ENCODE measurements at places on chromosomes 7 and 10. TPM values are rescaled to one million over a fixed set of nuclear protein-coding genes. Genes with fewer than 3 reads are reported as not detected.

GRCh38 chr7:18357691-18358090, 137.9 kb upstream of the HDAC9 start:
- no peak for DNase-seq

DNA sequence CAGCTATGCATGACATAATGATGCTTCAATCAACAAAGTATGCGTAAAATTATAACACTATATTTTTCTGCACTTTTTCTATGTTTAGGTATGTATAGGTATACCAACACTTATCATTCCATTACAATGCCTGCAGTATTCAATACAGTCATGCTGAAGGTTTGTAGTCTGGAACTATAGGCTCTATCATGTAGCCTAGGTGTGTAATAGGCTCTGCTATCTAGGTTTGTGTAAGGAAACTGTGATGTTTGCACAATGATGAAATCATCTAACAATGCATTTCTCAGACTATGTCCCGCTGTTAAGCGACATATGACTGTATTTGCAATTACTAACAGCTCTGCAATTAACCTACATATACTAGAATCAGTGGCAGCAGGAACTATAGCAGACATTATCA, 1447.5 kb downstream of the GATA3 start:
- no peak for DNase-seq

GRCh38 chr7:101138213-101138870, 11.4 kb downstream of the SERPINE1 start:
- DNase-seq, result peak; percentile 91

GRCh38 chr7:112080978-112081377, 125.2 kb downstream of the DOCK4 start:
- no peak for DNase-seq

- no peak for DNase-seq
These were observed 61.3 kb downstream of the CD36 start for GRCh38 chr7:80699721-80700256.

- DNase-seq, result no peak
These were observed 3.9 kb downstream of the TECTB start for GRCh38 chr10:112286837-112287818.

DNA sequence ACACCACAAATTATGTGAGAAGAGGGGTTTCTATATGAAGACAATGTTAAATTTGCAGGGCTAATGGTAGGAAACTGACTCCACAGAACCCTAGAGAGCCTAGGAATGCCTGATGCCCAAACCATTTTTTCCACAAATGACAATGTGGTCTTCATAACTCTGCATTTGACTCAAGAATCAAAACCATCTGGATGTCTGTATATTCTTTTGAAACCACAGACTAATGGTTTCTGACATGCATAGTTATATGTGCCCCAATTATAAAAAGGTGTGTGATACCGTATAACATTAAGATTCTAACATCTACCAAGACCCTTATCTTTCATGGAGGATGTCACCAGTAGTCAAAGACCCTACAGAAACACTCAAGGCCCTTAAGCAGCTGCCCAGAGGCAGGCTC, 20.3 kb downstream of the SEC61G start:
- DNase-seq, result no peak

Gene GRM3
- 0.27 TPM for polyA plus RNA-seq

Gene MACC1
- polyA plus RNA-seq, result 5.9 TPM

Gene ARHGAP21
- 20.6 TPM for polyA plus RNA-seq

Data from small intestine (tissue), 16 donors.